ENCODE measurements at places on chromosomes 12 and 14.
A peak's percentile ranks its signal among the peaks of the same experiment; 100 is the strongest.

DNA sequence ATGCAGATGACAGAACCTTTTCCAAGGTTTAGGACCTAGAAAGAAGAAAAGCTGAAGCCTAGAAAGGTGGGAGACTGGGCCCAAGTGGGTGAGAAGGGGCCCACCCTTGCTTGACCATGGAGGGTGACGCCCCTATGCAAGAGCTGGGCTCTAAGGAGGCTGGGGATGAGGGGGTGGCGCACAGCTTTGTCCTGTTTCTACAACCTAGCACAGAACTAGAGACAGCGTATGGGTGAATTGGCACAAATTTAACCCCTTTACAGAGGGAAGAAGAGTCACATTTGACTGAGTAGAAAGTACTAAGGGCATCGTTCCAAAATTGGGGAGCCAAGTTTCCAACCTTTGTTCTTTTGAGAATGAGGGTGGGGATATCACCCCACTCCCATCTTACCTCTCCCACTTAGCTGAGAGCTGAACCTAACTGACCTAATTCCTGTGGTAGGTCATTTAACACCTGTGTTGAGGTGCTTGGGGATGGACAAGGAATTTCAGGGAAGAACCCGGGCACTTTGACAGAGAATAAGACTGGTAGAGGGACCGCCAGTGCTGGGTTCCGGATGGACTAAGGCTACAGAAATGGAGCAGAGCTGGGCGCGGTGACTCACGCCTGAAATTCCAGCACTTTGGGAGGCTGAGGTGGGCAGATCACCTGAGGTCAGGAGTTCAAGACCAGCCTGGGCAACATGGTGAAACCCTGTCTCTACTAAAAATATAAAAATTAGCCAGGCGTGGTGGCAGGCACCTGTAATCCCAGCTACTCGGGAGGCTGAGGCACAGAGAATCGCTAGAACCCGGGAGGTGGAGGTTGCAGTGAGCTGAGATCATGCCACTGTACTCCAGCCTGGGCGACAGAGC, 5.2 kb downstream of the NFKBIA start:
- DNase-seq: peak; percentile 36

DNA sequence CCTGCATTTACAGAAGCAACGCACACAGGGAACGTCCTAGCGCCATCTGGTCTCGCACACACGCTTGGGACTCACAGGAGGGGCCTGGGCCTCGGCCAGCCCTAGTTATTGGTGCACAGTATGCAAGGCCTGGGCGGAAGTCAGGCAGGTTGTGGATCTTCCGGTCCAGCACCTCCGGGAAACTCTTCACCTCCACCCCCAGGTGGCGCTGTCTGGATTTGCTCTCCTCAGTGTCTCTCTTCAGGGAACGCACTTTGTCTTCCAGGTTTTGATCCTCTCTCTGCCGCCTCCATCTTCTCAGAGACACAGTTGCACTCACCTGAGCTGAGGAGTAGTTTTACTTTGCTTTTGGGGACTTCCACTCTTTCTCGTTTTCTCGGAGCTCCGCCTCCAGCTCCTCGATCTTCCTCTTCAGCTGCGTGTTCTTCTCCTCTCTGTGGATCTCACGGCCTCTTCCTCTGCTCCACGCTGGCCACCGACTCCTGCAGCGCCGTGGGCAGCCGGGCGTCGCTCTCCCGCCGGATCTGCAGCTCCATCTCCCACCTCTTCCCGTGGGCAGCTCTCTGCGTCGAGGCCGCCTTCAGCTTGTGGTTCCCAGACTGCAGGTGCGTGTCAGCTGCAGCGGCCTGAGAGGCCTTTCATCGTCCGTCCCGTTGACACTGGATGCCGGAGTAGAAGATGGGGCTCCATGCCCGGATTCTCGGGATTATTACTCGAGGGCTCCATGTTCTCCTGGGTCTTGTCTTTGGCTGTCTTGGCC, 933.8 kb downstream of the TMEM121 start:
- DNase-seq: peak; percentile 72

- peak; percentile 62 for DNase-seq
Observed at GRCh38 chr14:99055816-99056215, 216.2 kb downstream of the BCL11B start.

- DNase-seq: peak; percentile 98
Observed at GRCh38 chr12:51083126-51083833, at the start of gene CSRNP2. TSS of gene CSRNP2 (minus strand) at chr12:51083596. CDS start at chr12:51076561, 7,035 bp downstream.

GRCh38 chr14:102929241-102930137, 7.0 kb downstream of the AMN start:
- no peak for DNase-seq

GRCh38 chr12:11758087-11758486, 108.6 kb downstream of the ETV6 start:
- DNase-seq: no peak

GRCh38 chr12:122029620-122030423, 8.1 kb downstream of the BCL7A start:
- DNase-seq: no peak

- DNase-seq: no peak
Observed at GRCh38 chr14:97543816-97544215, 746.6 kb downstream of the VRK1 start.

DNA sequence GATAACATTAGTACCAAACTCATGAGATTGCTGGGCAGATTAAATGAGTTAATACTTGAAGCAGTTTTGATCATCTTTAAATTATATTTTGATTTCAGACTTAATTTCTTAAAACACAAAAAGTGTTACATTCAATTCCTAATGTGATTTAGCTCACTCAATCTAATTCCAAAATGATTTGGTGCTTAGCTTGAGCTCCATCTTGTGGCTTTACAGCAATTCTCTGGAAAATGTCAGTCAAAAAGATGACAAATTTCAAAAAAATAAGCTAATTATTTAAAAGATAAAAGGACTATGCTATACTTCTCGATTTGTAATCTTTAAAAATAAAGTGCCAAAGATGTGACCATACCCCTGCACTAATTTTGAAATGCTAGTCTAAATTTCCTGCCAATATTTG, 10.1 kb downstream of the LLPH start:
- DNase-seq: no peak

DNA sequence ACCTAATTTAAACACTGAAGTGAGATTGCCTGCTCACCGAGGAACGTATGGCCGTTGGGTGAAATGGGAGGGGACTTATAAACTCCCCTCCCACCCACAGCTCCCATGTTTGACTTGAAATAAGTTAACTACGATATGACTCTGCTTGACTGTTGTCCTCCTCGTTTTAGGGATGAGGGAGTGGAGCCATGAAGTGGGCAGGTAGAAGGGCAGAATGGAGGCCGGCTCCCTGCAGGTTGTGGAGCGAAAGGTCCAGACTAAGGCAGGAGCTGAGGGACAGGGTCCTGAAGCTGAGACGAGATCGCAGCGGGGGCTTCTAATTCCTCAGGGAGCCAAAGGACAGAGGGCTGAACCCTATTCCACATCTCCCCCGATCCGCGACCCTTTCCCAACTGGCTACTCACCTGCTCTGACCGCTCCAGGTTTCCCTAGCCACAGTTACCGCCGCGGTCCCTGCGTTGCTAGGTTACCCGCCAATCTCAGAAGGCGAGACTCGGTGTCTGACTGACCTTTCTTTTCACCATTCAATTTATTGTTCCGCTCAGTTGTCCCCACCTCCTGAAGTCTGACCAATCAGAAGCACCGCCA, 577 bp upstream of the TPCN1 start:
- DNase-seq: no peak

DNA sequence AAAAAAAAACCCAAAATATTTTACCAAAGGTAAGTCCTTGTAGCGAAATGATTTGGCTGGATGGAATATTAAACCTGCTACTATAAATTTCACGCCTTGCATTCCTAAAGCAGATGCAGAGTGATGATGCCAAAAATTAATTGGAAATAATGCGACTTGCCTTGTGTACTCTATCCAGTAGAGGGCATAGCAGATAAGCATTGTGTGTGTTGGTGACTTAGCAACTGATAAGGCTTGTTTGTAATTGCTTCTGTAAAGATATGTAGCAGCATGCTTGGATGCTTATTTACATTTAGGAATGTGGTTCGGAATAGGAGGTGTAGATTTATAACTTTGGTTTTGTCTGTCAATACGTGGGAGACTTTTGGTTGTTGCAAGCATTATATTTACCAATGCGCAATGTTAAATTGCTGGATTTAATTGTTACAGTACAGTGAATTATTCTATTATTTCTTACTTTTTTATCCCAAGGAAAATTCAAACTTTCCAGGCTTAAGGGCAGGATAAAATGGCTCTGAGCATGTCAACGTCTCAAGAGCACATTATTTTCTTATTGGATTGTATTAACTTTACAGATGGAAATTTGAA, 80.5 kb downstream of the TMEM260 start:
- peak; percentile 23 for DNase-seq

DNA sequence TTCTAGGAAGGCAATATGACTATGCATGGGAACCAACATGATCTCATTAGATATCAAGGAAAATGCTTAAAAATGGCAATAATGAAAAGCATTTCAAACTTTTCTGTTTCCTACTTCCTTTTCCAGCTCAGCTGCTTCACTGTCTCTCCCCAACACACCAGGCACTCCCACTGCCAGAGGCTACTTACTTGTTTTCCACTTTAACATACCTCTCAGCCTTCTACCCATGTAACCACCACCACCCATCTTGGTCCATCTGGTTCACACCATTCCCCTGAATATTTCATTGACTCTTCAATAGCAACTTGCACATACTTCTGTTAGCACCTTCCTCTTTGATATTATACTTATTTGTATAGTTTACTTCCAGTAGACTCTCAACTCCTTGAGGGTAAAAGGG, 168.3 kb upstream of the NPAS3 start:
- DNase-seq: no peak

All from activated CD4-positive, alpha-beta T cell treated with anti-CD3 and anti-CD28 coated beads, Interleukin-10, Interleukin-2, amounts not matched to agents 100 ng/mL and 50 ng/mL, durations not matched to agents 16 hours and 8 hours (primary cell).